ENCODE measurements at places on chromosomes 5 and 9.

DNA sequence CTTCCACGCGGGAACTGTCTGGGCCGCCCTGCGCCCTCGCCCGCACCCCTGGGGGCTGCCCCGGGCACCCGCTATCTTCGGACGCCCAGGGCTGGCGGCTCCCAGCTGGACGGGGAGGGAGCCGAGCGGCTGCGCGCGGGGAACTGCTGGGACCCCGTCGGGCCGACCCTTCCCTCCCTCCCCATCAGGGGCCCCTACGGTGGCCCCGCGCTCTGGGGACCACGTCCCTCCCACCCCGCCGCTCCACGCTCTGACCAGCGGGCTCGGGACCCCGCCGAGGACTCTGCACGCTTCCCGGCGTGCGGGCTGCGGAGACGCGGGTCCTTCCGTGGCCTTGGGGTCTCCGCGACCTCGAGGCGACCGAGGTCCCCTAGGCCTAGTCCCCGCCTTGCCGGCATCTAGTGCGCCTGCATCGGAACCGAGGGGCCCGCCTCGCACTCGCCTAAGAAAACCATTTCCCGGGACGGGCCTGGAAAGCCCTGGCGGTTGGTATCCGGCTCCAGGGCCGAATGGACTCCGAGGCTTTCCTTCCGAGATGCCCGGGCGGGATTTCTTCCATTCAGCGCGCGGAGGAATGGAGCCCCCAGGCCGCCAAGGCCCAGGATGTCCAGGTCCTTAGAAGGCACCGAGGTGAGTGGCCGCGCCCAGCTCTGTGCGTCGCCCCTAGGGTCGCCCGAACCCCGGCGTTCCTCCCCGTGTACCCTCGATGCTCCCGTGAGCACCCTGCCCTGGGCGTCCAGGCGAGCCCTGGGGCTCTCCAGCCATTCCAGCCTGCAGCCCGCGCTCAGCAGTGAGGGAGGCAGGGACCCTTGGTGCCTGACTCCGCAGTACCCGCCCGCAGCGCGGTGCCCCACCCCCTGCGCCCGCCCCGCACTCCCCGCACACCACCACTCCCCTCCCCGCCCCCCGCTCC is 705 bp upstream of the SLC6A3 start:
- no peak for DNase-seq

DNA sequence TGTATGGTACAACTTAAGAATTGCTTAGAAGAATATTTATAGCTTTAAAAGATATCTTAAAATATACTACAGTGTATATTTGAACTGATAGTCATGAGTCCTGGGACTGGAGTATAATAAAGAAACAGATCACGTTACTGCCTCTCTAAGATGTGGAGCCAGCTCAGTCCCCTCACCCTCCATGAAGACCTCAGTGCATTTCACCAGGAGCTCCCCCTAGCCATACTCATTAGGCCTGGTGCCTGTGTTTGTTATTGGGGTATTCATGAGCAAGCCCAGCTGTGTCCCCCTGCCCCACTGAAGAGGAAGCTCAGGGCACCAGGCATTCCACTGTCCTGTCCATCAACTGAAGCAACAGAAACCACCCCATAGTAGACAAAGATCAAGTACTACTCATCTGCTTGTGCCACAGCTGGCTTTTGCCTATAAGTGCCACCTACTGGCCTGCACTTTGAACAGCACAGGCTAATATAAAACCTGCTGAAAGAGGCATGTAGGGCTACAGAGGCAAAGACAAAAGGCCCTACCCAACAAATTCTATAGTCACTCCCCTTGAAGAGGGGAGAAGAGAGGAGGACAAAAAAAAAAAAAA is 850.2 kb upstream of the NUDT12 start:
- no peak for DNase-seq

DNA sequence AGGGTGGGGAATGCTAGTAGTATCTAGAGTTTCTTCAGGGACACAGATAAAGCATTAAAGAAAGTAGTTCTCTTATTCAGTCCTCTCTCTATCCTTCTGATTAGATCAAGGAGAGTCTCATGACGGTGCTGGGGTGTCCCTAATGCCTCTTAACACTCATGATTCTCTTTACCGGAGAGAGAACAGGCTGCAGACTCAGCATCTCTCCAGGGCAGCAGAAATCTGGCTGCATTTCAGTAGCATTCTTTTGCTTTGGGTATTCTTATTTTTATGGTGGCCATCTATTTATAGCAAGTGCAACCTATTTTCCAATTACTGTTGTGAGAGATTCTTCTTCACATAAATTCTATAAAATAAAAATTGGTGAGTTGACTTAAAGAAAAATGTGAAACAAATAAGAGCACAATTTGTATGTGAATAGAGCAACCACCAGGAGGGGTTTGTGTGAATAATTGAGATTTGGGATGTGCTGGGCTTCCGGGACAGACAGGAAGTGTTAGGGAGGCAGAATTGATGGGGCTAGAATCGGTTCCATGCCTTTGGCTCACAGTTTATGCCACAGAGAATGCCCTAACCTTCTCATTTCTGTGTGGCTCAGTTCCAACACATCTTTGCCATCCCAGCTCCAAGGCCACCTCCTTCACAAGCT is 23.8 kb upstream of the BOD1 start:
- no peak for DNase-seq

DNA sequence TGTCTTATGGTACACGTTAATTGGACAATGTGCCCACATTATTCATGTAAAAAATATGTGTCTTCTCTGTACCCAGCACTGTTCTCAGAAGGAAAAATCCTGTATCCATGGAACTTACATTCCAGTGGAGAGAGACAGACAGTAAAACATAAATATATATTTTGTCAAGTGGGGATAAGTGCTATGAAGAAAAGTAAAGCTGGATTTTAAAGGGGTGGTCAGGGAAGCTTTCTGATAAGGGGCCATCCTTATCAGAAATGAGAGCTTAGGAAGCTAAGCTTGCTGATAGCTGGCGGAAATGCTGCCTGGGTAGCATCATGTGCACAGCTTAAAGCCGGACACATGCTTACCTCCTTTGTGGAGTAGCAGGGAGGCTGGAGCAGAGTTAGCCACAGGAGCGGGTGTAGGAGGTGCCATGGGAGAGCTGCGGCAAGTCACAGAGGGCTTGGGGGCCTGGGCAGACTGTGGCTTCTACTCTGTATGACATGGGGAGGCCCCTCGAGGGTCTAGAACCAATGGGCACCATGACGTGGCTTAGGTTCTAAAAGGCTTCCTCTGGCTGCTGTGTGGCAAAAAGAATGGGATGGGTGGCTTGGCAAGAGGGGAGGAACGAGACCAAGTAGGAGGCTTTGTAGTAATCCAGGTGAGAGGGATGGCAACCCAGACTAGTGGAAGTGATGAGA is 141.7 kb downstream of the FGF1 start:
- no peak for DNase-seq

DNA sequence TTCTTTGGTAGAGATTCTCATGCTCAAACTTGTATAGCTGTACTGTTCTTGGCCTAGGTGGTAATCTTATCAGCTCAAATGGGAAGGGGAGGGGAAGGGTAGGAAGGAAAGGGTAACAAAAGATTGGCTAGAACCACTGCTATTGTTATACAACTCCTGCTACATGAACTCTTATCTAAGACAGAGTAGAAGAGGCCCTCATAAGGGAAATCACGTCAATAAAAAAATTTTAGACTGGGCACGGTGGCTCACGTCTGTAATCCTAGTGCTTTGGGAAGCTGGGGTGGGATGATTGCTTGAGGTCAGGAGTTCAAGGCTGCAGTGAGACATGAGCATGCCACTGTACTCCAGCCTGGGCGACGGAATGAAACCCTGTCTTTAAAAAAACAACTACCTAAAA is 15.9 kb downstream of the STOM start:
- DNase-seq: no peak

GRCh38 chr9:90870621-90871326 is 69.2 kb downstream of the SYK start:
- peak; percentile 30 for DNase-seq

GRCh38 chr5:93584596-93585040 is 1.6 kb downstream of the NR2F1 start:
- no peak for DNase-seq

DNA sequence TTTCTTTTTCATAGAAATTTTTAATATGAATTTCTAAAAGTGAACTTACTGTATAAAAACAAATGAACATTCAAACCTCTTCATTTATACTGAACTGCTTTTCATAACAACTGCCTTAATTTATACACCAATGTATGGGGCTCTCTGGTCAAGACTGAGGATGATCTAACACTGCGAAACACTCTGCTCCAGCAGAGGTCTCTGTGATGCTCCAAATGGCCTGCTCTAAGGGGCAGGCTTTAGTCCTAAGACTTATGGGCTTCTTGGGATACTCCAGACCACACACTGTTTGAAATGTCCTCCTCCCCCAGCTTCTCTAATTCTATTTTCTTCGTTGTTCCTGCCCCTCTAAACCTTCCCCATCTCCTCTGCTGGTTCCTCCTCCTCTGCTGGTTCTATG is 58.5 kb downstream of the LIFR start:
- DNase-seq: no peak

- DNase-seq: no peak
Observed at GRCh38 chr5:139147483-139148087, 50.6 kb downstream of the SIL1 start.

DNA sequence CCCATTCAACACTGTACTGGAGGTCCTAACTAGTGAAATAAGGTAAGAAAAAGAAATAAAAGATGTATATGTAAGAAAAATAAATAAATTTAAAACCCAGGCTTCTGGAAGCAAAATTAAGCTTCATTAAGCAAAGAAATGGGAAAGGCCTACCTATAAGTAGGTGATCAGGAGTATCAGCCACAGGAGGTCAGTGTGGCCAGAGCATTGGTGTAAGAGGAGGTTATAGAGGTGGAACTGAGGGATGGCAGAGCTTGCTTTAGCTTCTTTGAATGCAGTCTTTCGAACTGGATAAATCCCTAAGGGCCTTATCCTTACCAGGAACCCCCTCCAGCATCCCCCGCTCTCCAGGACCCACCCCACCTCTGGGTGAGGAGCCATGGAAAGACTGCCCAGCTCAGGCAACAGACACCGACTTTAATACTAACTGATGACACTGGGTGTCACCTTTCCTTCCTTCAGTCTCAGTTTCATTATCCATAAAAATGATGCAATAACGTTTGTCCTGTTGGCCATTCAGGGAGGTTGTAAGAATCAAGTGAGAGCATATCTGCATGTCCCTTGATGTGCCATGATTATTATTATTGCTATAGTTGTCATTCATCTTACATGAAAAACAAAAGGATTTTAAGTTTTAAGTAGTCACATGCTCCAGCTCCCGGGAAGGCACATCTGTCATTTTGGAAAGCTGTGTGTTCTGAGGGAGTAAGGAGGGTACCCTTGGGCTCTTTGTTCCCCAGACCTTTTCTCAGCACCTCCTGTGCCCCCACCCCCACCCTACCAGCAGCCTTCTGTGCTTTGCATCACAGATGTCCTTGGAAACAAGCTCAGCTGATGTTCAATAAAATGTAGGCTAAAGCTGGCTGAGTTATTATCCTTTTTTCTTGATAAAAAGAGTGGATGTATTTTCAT is 50.8 kb upstream of the CTNNA1 start:
- no peak for DNase-seq

GRCh38 chr9:111821006-111821528 is 26.3 kb upstream of the SHOC1 start:
- DNase-seq: no peak

DNA sequence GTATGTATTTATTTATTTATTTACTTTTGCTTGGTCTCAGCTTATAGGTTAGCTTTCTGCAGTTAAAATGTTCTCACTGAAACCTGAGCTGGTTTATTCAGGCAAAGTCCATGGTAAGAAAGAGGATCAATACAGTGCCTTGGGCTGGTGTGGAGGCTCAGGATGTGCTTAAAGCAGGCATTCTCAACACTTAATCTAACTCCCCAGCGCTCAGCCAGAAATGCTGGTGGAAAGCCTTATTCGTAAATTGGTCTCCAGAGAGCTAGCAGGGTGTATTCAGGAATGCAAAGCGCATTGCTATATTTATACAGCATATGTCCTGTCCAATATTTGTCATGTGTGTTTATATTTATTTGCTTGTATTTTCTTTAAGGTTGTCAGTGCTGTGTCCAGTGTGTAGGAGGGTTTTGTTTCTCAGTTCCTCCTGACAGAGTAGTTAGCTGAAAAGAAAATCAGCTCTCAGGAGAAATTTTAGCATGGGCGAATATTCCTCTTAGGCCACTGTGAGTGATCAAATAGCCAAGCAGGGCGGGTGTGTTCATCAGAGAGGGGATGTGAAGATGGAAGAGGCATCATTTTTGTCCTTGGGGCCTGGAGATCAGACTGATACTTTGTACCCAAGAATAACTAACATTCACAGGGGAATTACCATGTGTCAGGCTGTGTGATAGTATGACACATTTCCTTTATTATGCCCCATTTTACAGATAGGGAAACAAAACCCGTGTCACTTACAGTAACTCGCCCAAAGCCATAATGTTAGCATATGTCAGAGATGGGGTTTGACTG is 65.8 kb downstream of the DOCK2 start:
- DNase-seq: no peak

- no peak for DNase-seq
Observed at GRCh38 chr9:104923289-104923688, 4.7 kb downstream of the ABCA1 start.

DNA sequence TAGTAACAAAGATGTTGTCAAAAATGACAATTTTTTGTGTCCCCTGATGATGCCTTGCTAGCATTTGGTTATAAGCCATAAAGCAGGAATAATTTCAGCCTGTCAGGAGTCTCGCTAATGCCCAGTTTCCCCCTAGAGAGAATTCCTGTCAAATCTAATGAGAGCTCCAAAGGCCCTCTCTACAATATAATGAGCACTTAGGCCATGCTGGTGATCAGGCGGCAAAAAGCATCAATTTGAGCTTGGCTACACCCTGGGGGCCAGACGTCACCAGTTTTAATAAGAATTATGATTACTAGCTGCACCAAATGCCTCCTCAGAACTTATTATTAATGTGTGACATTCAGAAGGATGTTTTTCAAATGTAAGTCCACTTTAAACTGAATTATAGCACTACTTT is 6.1 kb downstream of the TLE1 start:
- no peak for DNase-seq

DNA sequence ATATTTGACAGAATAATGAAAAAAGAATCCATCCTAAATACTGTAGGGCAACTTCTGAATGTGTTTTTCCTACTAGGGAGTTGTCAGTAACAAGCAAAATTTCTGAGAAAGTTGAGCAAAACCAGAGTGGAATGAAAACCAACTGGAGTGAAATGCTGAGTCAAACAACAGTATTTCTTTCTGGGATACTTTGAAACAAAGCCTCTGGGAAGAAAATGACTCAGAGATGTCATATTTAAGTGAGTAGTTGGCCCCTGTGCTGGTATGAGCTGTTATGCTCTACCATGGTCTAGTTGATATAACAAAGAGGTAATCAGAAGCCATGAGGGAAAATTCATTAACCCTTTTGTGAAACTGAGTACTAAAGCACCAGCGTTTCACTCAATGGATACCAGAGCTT is 372.1 kb upstream of the C9orf72 start:
- no peak for DNase-seq
